A549 treated with CORT108297 at 1 μM for 4 hours (cell line): ENCODE measurements at places on chromosomes 6 and 20. TPM values are rescaled to one million over a fixed set of nuclear protein-coding genes. Genes with fewer than 3 reads are reported as not detected.

The ARMH2 gene
- not detected in 5 replicates for total RNA-seq

The DEFB119 gene
- total RNA-seq = not detected in 5 replicates

The MYCT1 gene
- 0.03 to 0.14 TPM (median 0.03 TPM) in 5 replicates for total RNA-seq

The HTR1B gene
- 0.05 to 0.19 TPM (median 0.10 TPM) in 5 replicates for total RNA-seq

The AK9 gene
- 0.98 to 2.0 TPM (median 1.2 TPM) in 5 replicates for total RNA-seq

The CBLN4 gene
- total RNA-seq = not detected in 5 replicates

The NKX2-2 gene
- not detected in 5 replicates for total RNA-seq

The FKBP1C gene
- 1.8 to 2.3 TPM (median 2.2 TPM) in 5 replicates for total RNA-seq

The TOX2 gene
- total RNA-seq = 8.0 to 13.1 TPM (median 11.2 TPM) in 5 replicates

The SPEF1 gene
- total RNA-seq = 1.7 to 2.5 TPM (median 2.0 TPM) in 5 replicates

The BCAS4 gene
- total RNA-seq = 27.0 to 32.9 TPM (median 31.1 TPM) in 5 replicates

The RNF182 gene
- 2.7 to 3.5 TPM (median 3.1 TPM) in 5 replicates for total RNA-seq

The SLC17A1 gene
- total RNA-seq = 0.10 TPM in 1 of 5 replicates, not detected in the others

The FITM2 gene
- total RNA-seq = 7.2 to 8.9 TPM (median 7.9 TPM) in 5 replicates

The TNFRSF21 gene
- 22.3 to 25.0 TPM (median 24.6 TPM) in 5 replicates for total RNA-seq

The ID1 gene
- 254 to 431 TPM (median 298 TPM) in 5 replicates for total RNA-seq
